ENCODE measurements at places on chromosomes 6 and 20.

- no peak for DNase-seq
These were observed 70.9 kb downstream of the MAN1A1 start for GRCh38 chr6:119278625-119279024.

DNA sequence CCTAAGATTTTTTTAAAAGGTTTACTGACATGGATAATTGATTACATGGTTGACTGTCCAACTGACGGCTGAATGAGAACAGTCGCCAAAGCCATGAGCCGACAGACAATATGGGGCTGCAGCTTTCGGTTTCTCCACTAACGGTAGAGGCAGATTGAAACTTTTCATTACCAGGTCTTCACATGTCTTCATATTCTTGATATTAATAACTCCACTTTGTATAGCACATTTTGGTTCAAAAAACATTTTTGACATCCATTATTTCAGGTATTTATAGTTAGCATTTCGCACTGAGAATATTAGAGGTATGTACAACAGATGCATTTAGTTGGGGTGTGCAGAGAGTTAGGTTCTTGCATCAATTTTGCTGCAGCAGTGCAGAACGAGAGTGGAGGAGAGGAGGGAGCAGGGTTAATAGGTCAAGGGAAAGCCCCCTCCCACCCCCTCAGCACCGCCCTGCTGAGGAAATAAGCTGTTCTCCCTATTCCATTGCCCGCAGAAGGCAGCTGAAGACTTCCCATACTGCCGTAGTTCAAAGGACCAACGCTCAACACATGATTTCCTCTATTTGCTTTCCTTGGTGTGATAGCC is 73.6 kb upstream of the ADTRP start:
- no peak for DNase-seq

DNA sequence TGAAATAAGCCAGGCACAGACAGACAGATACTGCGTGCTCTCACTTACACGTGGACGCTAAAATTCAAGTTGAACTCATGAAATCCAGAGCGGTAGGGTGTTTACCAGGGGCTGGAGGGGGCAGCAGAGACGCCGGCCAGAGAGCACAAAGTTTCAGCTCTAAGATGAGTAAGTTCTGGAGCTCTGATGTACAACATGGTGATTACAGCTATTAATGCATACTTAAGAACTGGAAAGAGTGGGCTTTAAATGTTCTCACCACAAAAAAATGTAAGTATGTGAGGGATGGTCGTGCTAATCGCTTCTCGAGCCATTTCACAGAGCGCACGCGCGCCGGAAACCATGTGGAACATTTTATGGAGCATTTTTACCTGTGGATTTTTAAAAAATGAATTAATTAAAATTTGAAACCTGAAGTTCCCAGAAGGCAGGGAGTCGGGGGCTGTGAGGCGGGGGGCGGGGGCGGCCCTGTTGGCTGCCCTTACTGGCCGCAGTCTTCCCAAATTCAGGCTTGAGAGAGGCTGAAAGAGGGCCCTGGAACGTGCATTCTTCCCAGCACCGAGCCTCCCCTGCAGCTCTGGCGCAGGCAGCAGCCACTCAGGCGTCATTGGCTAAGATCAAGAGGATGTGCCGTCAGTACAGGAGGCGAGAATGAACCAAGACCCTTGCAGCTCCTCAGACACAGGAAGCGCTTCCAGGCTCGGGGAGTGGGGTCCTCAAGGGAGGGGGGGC is 8.5 kb upstream of the SLCO4A1 start:
- DNase-seq: no peak

DNA sequence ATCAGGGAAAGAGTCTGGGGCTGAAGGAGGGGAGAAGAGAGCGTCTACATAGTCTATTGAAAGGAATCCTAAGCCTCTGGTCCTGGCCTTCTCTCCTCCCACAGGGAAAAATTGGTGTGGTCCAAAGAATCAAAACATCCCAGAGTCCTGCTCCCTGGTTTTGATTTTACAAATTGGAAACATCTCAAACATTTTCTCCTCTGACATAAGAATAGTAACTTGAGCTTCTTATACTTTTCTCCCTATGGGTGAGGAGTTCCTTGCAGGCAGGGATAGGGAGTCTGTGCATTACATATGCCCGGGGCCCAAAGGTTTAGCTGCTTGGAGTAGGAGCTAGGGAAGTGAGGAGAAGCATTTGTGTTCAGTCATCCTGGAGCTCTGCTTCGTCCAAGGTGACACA is 120.0 kb upstream of the GGTLC1 start:
- DNase-seq: no peak

- DNase-seq: peak; percentile 36
These were observed 77.7 kb downstream of the TMEM170B start for GRCh38 chr6:11615214-11615602.

DNA sequence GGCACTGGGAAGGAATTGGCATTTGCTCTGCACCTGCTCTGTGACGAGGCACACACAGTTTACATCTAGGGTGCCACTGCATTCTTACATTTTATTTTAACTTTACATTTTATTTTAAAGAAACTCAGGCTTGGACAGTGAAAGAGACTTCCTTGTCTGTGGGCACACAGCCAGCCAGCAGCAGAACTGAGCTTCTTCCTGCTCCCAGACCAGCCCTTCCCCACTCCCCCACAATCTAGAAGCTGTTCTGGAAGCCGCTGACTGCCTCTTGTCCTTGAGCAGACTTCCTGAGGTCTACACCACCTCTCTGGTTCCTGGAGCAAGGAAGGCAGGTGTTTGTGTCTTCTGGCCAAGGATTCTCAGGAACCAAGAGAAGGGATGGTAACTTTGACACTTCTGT is 27.9 kb upstream of the CD93 start:
- DNase-seq: no peak

DNA sequence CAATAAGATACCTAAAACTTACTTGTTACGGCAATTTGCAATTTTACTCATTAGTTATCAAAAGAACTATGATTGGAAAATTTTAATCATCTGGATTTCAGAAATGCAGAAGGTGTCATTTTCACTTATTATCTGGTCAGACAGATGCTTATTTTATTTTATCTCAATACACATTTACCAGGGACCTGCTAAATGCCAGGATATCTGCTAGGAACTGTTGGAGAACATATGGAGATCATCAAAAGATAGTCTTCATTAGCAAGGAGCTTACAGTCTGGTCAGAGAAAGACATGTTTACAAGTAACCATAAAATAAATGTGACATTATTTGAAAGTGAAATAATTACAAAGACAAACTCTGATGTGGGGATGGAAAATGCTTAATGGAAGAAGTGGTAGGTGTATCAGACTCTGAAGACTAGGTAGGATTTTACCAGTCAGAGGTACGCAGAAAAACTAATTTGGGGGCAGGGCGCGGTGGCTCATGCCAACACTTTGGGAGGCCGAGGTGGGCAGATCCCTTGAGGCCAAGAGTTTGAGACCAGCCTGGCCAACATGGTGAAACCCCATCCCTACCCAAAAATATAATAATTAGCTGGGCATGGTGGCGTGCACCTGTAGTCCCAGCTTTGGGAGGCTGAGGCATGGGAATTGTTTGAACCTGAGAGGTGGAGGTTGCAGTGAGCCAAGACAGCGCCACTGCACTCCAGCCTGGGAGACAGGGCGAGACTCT is 137.8 kb downstream of the MYB start:
- no peak for DNase-seq

- DNase-seq: no peak
These were observed 104.1 kb downstream of the PSMB1 start for GRCh38 chr6:170448751-170449630.

DNA sequence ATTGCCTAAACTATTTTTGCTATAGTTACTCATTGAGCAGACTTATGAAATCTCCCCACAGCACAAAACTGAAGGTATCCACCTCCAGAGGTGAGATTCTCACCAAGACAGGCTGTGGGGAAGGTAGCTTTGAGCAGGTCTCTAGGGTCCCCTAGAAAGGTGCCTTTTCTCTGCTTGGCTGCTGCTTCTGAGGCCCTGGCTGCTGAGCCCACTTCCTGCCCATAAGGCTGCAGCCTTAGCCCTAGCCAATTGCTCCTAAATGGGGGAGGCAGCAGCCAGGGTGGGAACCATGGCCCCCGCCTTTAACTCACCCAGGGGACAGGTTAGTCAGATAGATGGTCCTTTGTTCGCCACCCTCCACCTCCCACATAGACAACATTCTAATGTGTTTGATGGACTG is 3.6 kb downstream of the NT5E start:
- DNase-seq: no peak

DNA sequence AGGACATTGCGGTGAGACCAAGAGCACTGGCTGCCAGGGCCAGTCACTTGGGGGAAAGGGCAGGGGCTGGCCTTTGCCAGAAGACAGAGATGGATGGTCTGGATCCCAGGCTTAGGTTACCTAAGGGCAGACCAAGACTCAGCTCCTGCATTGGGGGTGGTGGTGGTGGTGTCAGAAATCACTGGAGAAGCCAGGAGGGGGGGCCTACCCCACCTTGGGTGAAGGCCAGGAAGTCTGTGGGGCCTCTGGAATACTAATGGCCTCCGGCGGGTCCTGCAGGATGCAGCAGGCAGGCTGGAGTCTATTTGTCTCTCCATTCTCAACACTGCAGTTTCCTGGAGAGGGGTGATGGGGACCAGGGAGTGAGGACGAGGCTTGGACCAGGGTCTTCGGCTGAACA is 32.8 kb downstream of the CD40 start:
- DNase-seq: no peak

DNA sequence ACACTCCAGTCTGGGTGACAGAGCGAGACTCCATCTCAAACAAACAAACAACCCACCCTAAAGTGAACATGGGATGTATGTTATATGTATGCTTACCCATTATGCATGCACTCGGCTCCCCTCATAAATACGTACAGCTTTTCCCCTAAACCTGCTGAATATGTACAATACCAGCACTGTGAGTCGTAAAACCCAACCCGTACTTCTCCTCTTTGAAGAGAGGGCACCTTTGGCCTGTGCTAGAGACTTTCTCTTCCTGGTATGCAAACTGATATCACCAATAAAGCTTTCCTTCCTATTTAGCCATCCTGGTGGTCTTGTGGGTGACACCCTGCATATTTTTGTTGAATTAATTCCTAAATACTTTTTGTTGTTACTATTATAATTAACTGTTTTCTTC is 51.3 kb downstream of the VSTM2L start:
- DNase-seq: no peak

All from fibroblast of gingiva (primary cell).